Central memory CD8-positive, alpha-beta T cell (primary cell): ENCODE measurements at places on chromosomes 5 and 9.

GRCh38 chr5:84430863-84431663 is 46.4 kb upstream of the EDIL3 start:
- no peak for DNase-seq

DNA sequence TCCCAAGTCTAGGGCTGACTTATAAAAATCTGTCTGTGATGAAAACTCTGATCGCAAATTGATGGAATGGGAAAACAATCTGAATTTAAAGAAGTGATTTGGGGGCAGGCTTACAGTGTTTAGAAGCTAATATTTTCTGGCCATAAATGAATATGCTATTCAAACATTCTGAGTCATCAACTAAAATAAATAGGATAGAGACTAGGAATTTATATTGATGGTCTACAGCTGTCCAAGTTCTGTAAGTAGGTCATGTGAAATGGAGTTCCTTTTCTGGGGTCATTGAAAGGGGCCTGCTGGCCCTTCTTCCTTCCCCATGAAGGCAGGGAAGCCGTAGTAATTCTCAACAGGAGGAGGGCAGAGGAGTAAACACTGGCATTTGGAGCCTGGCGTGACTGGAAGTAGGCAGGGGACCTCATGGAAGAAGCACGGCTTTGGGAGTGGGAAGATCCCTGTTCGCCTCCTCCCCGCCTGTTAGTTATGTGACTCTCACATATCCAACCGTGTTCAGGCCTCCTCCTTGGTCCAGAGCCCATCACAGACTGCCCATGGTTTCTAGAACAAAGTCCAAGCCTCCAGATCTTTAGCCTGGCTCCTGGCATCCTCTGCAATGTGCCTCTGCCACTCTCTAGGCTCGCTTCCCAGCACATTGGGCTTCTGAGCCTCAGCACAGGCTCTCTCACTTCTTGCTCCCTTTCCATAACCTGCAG is 31.7 kb downstream of the ALG2 start:
- DNase-seq, result no peak

DNA sequence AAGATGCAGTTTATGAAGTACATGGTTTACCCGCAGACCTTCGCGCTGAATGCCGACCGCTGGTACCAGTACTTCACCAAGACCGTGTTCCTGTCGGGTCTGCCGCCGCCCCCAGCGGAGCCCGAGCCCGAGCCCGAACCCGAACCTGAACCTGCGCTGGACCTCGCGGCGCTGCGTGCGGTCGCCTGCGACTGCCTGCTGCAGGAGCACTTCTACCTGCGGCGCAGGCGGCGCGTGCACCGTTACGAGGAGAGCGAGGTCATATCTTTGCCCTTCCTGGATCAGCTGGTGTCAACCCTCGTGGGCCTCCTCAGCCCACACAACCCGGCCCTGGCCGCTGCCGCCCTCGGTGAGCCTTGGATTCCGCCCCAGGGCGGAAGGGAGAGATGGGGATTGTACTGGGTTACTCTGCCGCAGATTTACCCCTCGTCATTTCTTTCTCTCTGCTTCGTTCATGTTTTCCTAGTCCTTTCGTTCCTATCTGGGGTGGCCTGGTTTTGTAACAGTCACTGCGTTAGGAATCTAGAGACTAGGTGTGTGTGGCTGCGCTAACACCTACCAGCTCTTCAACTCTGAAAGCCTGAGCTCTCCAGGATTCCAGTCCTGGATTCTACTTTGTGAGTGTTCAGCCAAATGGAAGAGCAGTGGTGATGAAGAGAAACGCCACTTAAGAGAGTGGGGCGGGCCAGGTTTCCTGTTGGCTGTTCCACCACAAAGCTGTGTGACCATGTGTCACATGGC is 638 bp downstream of the MRPS30 start:
- peak; percentile 28 for DNase-seq

GRCh38 chr9:88777498-88778312 is 213.6 kb upstream of the S1PR3 start:
- no peak for DNase-seq

GRCh38 chr5:114447084-114447773 is 85.4 kb downstream of the KCNN2 start:
- DNase-seq, result no peak

GRCh38 chr5:57836921-57837320 is 354.3 kb upstream of the ACTBL2 start:
- DNase-seq, result no peak

DNA sequence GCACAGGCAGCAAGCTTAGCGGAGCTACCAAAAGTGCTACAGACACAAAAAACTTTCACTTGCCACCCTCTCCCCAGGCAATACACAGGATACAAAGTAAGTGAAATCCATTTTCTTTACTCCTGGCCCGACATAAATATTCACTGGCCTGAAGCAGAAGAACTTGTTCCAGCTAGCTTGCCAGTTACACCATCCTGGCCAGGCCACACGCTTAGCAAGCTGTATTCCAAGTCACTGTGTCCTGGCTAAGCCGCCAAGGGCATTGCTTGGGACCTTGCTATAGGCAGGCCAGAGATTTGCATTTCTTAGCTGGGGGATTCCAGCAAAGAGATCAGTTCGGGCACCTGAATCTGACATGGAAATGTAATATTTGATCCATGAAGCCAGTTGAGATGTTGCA is 71.0 kb upstream of the SLC1A3 start:
- DNase-seq, result no peak

GRCh38 chr9:71285191-71285656 is 163.8 kb upstream of the TRPM3 start:
- no peak for DNase-seq

GRCh38 chr9:840343-840742 is 1.2 kb upstream of the DMRT1 start:
- no peak for DNase-seq

GRCh38 chr5:5454391-5454790 is 31.9 kb downstream of the ICE1 start:
- DNase-seq, result no peak

GRCh38 chr5:141186897-141187512 is at the start of gene PCDHB9:
TSS of gene PCDHB9 (plus strand) at chr5:141187161. CDS start at chr5:141187319, 158 bp downstream.
- DNase-seq, result no peak

GRCh38 chr9:73348471-73348870 is 196.8 kb downstream of the ANXA1 start:
- DNase-seq, result no peak

DNA sequence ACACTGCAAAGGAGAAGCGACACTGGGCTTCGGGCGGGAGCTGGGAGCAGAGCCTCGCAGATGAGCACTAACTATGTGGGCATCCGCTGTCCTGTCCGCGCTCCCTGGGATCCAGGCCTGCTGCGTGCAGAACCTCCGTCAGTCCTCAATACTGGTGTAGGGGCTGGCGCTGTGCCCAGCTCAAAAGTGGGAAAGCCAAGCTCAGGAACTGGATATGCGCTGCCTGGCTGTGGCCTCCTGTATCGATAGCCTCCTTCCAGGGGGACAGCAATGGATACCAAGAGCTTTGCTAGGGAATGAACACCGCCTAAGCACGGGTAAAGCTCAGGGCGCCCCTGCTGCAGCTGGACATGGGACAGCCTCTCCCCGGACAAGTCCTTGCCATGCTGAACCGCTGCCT is 270.4 kb downstream of the NSG2 start:
- DNase-seq, result no peak

GRCh38 chr9:81543695-81544094 is 145.7 kb downstream of the TLE1 start:
- no peak for DNase-seq

- no peak for DNase-seq
These were observed 79.8 kb upstream of the KLF9 start for GRCh38 chr9:70494221-70494620.

- no peak for DNase-seq
These were observed 1.9 kb downstream of the GCNT4 start for GRCh38 chr5:75050415-75050814.

- DNase-seq, result no peak
These were observed 24.3 kb upstream of the RASGRF2 start for GRCh38 chr5:80935811-80936385.

DNA sequence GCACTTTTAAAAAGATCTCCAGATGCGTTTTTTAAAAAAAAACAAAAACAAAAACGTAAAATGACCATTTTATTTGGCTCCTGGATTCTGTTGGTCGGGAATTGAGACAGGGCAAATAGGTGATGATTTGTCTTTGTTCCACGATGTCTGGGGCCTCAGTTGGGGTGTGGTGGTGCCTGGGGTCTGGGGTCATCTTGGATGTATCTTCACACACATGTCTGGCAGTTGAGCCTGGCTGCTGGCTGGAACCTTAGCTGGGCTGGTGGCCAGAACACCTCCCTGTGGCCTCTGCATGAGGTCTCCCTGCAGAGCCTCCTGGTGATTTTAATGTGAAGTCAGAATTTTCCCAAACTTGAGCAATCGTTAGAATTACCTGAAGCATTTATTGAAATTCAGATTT is 42.5 kb upstream of the BASP1 start:
- no peak for DNase-seq

GRCh38 chr9:115668521-115668920 is 485.1 kb upstream of the PAPPA start:
- DNase-seq, result no peak

DNA sequence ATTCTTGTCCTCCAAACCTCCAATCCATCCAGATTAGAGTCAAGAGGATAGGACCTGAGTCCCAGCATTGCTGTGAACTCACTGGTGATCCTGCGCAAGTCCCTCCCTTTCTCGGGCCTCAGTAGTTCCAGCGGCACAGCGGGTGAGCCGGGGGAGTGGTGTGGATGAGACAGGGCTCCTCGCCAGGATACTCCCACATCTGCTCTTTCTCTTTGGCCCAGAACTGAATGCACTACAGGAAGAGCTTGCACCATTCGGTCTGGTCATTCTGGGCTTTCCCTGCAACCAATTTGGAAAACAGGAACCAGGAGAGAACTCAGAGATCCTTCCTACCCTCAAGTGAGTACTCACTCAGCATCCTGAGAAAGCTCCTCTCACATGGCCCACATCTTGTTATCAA is 6.3 kb downstream of the GPX3 start:
- no peak for DNase-seq

- no peak for DNase-seq
These were observed 9.6 kb downstream of the TRIP13 start for GRCh38 chr5:902129-902916.

- DNase-seq, result no peak
These were observed 172.3 kb downstream of the CACNA1B start for GRCh38 chr9:138049779-138050471.

DNA sequence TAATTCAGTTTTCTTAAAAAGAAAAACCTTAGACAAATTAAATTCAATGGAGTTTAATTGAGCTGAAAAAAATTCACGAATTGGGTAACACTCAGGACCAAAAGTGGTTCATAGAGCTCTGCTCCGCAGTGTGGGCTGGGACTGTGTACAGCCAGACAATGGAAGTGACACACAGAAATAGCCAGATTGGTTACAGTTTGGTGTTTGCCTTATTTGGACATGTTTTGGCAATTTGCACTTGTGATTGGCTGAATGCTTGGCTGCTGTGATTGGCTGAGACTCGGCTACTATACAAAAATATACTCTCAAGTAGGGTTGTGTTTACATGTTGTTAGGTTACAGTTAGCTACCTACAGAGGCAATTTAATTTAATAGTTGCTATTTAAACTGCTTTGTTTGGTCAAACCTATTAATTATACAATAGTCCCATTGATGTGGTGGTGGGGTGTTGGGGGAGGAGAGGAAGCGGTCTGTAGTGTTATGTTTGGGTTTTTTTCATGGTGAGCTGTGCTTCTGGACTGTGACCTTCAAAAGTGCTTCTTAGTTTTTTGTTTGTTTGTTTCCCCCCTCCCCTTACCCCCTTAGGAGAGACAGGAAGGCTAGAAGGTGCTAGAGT is 95.2 kb downstream of the CNTLN start:
- DNase-seq, result no peak

- DNase-seq, result no peak
These were observed 78.4 kb downstream of the NDFIP1 start for GRCh38 chr5:142186857-142187594.

- DNase-seq, result peak; percentile 70
These were observed 176.7 kb upstream of the DMAC1 start for GRCh38 chr9:7976167-7976755.

DNA sequence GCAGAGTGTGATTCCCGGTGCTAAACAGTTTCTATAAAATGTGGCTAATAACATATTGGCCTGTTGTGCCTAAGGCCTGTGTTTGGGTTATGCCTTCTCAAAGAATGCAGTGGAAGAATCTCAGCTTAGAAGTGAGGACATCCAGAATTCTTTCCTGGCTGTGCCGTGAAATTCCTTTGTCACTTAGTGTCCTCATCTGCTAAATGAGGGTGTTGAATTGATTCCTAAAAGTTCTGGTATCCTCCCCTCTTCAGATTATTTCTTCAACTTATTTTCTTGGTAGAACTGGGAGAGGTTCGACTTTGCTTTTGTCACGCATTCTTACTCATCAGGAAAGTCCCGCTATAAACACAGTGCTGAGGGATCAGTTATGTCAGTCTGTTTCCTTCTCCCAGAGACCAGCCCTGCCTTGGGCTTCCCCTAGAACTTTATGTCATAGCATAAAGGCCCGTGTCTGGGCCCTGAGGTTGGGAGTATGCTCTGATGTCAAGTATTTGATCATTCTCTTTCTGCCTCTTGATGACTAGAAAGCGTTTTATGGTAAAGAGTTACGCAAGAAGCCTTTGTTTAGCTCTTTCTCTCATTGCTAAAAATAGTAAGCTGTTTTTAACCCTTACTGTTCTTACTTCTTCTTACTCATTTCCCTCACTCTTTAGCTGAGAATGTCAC is 29.5 kb downstream of the MTAP start:
- DNase-seq, result no peak

GRCh38 chr9:135016876-135017275 is 70.6 kb upstream of the OLFM1 start:
- no peak for DNase-seq

GRCh38 chr9:92760494-92760893 is 4.1 kb downstream of the BICD2 start:
- DNase-seq, result no peak

DNA sequence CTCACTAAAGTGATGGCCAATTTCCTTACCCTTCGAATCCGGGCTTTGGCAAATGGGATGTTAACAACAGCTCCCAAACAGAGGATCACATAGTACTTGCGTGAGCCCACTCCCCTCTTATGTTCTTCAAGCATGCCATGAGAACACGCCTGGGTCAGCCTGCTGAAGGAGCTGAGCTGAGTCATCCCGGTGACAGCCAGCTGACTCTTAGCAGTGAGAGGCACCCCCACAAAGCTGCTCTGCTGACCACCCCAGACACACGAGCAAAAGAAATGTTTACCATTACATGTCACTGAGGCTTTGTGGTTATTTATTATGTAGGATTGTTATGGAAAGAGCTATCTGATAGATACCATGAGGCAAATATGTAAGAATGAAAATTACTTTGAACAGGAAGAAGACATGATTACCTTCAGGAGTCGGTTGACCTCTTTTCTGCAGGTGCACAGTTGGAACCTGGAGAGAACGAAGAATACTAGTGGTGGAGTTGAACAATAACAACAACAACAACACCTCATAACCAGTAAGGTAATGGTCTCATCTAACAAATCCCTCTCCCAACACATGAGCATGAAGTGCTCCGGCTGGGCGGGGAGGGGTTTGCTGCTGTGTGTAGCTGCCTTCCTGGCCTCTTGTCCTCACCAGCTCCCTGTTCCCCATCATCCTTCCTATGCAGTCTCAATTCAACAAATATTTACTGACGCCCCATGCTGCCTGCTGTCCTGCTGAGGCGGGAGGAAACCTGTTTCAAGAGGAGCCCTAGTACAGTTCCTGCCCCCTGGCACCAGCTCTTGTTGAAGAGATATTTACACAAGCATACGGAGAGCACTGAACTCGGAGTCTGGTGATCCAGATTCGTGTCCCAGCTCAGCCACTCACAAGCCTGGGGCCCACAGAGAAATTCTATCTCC is 69.4 kb upstream of the LHFPL2 start:
- no peak for DNase-seq

- no peak for DNase-seq
These were observed 8.5 kb upstream of the DNAJC25 start for GRCh38 chr9:111622626-111623025.
